ENCODE measurements at places on chromosomes 6 and 20. TPM values are rescaled to one million over a fixed set of nuclear protein-coding genes. Genes with fewer than 3 reads are reported as not detected.

DNA sequence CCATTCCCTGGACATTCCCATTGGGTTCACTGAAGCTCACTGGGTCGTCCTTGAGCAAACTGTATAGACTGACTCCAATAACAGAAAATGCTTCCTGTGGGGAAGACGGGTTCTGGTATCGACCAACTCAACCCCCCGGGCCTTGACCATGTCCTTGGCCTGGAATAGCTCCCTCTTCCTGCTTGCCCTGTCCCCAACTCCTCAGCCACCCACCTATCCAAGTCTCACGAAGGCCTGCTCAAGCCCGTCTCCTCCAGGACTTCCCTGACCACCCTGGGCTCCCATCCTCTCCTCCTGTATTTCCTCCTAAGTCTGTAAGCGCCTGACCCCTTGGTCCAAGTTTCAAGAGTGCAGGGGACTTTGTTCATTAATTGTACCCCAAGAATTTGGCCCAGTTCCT, 2.8 kb upstream of the HMGA1 start:
- no peak overlapping the region for H3K4me3 ChIP-seq
- H3K4me1 ChIP-seq, result peaks cover 18% of the 10 kb centered on the region
- H3K36me3 ChIP-seq, result peaks cover 10% of the 10 kb centered on the region
- no peaks in the 10 kb centered on the region for H3K27me3 ChIP-seq

GRCh38 chr20:25402583-25402982, 4.9 kb upstream of the GINS1 start:
- no peak for DNase-seq
- H3K36me3 ChIP-seq, result no peaks in the 10 kb centered on the region
- no peak overlapping the region for H3K4me3 ChIP-seq
- no peaks in the 10 kb centered on the region for H3K4me1 ChIP-seq
- H3K27me3 ChIP-seq, result no peaks in the 10 kb centered on the region

GRCh38 chr20:22371843-22372242, 212.5 kb downstream of the FOXA2 start:
- H3K4me3 ChIP-seq, result no peak overlapping the region
- H3K4me1 ChIP-seq, result no peaks in the 10 kb centered on the region
- no peaks in the 10 kb centered on the region for H3K27me3 ChIP-seq

Gene SPTLC3
- not detected for total RNA-seq

Gene CNR1
- total RNA-seq, result 1.5 TPM

GRCh38 chr6:35203680-35204079, 10.1 kb upstream of the SCUBE3 start:
- no peak for DNase-seq
- H3K27me3 ChIP-seq, result peaks cover 37% of the 10 kb centered on the region
- no peaks in the 10 kb centered on the region for H3K4me1 ChIP-seq
- no peaks in the 10 kb centered on the region for H3K36me3 ChIP-seq
- no peak overlapping the region for H3K4me3 ChIP-seq

GRCh38 chr6:82183642-82184282, 63.8 kb downstream of the IBTK start:
- H3K4me3 ChIP-seq, result no peak overlapping the region
- no peak for DNase-seq
- H3K27ac ChIP-seq, result no peak overlapping the region
- no peaks in the 10 kb centered on the region for H3K4me1 ChIP-seq

Measured in K562 (cell line).